Central memory CD4-positive, alpha-beta T cell (primary cell): ENCODE measurements at places on chromosomes 12 and 14.
A peak's percentile ranks its signal among the peaks of the same experiment; 100 is the strongest.

DNA sequence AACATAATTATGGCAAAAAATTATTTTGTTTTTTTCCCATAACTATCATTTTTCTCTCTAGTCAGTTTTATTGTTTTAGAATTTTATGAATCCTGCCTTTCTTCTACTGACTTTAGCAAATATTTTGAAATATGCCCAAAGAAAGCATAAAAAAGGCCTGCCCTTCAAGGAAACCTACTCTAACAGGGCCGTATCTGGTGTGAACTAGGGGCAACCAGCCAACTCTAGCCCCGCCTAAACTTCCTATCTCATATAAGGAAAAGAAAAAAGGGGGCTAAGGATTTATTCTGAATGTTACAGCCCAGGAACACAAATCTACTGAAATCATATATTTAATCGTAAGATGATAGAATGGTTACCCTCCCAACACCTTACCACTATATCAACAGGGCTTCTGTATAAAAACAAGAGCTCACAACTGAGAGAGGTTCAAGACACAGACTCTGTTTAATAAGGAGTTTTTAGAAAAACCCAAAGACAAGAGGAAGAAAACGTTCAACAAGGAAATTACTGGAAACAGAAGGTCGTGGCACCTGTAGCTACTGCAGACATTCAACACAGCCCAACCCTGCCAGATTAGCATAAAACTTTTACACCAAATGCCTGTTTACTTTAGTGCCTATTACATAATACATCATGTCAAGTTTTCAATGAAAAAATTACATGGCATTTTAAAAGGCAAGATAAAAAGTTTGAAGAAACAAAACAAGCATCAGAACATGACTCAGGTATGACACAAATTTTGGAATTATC lies 12.9 kb upstream of the EPYC start:
- DNase-seq = no peak

- DNase-seq = no peak
These were observed 51.0 kb downstream of the VWF start for GRCh38 chr12:6073426-6073825.

- peak; percentile 71 for DNase-seq
These were observed 482 bp downstream of the TMEM30B start for GRCh38 chr14:61280526-61281185.

DNA sequence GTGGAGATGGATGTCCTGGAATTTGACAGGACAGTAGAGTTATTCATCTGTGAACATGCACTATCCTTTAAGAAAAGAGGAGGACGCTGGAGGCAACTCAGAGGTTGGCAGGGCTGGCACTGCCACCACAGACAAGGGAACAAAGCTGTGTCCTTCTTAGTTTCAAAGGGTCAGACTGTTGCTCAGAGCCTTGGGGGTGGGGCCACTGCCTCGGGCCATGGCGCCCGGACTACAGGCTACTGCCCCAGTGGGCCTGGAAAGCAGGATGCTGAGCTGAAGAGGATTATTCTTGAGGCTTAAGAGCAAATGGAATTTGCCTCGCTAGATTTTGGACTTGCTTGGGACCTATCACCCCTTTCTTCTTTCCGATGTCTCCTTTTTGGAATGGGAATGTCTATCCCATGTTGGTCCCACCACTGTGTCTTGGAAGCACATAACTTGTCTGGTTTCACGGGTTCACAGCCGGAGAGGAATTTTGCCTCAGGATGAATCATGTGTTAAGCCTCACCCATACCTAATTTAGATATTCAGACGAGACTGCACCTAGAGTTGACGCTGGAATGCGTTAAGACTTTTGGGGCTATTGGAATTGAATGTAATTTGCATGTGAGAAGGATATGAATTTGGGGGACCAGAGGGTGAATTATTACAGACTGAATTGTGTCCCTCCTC lies 114.8 kb upstream of the RFLNA start:
- DNase-seq = no peak

DNA sequence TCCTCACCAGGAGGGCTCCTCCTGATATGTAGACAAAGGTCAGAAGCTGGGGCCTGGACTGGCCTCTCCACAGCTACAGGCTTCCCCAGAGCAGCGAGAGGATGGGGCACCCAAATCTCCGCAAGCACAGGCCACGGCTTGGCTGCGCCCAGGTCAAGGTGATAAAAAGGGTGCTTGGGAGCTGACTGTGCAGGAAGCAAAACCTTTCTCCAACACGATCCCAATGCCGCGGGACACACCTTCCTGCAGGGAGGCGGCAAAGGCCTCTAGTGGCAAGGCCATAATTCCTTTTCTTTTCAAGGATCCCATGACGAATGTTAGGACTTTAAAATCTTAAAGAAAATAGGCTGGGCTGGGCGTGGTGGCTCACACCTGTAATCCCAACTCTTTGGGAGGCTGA lies 13.6 kb downstream of the ITPK1 start:
- DNase-seq = no peak

DNA sequence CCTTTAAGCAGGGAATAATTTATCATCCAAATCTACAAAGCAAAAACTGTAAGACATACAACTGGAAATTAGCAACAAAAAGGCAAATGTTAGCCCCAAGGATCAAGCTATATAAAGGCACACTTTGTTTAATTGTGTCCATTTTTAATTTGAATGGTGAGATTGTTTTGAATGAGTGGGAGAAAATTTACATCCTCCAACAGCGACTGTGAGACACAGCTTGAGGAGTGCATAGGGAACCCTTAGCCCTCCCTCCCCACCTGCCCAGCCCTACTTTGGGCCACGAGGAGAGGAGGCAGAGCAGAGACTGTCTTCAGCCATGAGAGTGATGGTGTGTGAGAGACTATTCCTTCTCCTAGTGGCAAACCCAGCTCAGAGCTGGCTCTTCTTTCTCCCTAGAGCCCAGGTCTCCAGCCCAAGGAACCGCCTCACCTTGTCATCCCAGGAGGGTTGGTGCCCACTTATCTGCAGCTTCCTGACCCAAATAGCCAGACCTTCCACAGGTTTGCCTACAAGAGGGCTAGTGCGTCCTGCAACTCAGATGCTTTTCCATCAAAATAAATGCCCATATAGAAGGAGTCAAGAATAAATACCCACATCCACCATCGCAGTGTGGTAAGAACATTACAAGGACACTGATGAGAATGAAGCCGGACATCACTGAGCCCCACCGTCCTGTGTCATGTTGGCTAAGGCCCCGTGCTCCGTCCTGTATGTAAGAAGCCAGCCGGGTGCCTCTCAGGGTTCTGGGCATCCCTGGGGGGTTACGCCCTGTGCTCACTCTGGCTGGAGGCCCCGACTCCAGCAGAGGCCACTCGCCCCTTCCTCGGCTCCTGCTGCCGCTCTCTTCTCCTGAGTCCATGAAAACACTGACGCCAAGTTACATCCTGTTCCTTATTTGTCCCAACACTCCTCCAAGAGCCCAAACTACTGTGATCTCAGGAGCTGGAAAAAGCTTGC lies 36.4 kb upstream of the C14orf180 start:
- DNase-seq = no peak

GRCh38 chr14:77955816-77956484 lies 156.0 kb downstream of the ADCK1 start:
- no peak for DNase-seq

- DNase-seq = no peak
These were observed 323.8 kb downstream of the RGS6 start for GRCh38 chr14:72256055-72256454.

- DNase-seq = no peak
These were observed 24.1 kb downstream of the ANKRD13A start for GRCh38 chr12:110023059-110023980.

- no peak for DNase-seq
These were observed 308.0 kb downstream of the PPFIA2 start for GRCh38 chr12:81450920-81451739.
